ENCODE measurements at places on chromosomes 2 and 18.

- DNase-seq = no peak
Observed at GRCh38 chr2:113240150-113240914, 38.4 kb downstream of the PAX8 start.

GRCh38 chr2:206001912-206002311 lies 84.1 kb downstream of the INO80D start:
- DNase-seq = no peak

DNA sequence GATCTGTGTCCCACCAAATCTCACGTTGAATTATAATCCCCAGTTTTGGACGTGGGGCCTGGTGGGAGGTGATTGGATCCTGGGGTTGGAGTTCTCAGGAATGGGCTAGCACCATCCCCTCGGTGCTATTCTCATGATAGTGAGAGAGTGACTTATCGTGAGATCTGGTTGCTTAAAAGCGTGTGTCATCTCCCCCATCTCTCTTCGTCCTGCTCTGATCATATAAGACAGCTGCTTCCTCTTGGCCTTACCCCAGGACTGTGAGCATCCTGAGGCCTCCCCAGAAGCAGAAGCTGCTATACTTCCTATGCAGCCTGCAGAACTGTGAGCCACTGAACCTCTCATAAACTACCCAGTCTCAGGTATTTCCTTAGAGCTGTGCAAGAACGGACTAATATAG lies 163.7 kb upstream of the NDUFV2 start:
- no peak for DNase-seq

DNA sequence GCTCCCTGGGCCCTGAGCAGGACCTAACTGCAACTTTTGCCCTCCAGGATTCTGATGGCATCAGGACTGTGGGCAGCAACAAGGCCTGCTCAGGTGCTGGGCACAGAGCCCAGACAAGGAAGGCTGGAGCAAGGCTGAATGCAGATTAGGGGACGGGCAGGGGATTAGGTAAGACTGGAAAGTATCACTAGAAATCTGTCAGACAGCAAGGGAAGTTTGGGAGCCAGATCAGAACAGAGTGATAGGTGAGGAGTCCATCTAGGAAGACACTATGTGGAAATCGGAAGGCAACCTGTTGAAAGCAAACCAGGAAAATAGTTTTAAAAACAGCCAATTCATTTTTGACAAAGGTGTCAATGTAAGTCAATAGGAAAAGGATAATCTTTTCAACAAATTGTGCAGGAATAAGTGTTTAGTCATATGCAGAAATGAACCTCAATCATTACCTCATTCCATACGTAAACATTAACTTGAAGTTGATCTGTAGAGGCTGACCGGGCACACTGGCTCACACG lies 56.4 kb upstream of the STPG4 start:
- DNase-seq = no peak

DNA sequence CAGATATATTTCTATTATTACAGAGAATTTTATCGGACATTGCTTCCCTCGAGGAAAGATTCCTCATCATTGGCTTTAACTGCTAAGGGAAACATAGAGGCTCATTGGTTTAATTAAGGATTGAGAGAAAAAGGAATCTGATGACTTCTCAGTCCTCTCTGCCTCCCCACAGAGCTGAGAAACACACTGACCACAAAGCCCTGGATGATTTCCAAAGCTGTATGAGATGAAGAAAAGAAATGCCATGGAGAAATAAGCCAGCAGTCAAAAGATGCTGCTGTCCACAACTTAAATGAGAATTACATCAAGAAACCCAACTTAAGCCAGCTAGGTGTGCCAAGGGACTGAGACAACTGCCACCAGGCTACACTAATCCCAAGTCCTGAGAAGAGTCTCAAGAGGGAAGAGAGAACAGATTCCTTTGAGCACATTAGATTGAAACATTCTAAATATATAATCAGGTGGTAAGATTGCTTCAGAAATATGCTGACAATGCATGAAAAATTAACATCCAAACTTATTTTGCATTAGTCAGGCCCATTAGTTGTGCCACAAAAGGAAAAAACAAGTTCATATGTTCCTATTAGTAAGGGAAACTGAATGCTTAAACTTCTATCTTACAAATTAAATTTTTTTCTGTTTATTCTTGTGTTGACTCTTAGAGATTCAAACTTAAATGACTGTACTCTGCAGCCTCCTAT lies 308.1 kb upstream of the CYRIA start:
- DNase-seq = no peak

- no peak for DNase-seq
Observed at GRCh38 chr2:3132466-3132865, 245.2 kb downstream of the EIPR1 start.

DNA sequence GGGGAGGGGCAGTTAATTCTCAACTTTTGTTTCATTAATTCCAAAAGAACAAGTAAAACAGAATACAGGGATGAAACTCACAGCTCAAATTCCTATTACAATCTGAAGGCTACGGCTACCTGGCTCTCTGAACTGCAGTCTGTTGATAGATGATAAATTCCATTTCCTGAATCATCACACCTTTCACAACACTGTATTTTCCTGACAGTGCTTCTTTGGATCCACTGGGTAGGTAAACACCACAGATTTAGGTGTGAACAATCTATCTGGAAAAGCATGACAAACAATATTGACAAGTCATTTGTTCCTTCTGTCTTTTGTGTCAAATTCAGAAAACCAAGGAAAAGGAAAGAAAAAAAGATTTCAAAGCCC lies 843.2 kb downstream of the LRRTM4 start:
- DNase-seq = no peak

- DNase-seq = peak; percentile 83
Observed at GRCh38 chr18:36187193-36187825, at the start of gene MOCOS. MOCOS (plus strand) TSS chr18:36187497; CDS start chr18:36187540, 43 bp downstream.

DNA sequence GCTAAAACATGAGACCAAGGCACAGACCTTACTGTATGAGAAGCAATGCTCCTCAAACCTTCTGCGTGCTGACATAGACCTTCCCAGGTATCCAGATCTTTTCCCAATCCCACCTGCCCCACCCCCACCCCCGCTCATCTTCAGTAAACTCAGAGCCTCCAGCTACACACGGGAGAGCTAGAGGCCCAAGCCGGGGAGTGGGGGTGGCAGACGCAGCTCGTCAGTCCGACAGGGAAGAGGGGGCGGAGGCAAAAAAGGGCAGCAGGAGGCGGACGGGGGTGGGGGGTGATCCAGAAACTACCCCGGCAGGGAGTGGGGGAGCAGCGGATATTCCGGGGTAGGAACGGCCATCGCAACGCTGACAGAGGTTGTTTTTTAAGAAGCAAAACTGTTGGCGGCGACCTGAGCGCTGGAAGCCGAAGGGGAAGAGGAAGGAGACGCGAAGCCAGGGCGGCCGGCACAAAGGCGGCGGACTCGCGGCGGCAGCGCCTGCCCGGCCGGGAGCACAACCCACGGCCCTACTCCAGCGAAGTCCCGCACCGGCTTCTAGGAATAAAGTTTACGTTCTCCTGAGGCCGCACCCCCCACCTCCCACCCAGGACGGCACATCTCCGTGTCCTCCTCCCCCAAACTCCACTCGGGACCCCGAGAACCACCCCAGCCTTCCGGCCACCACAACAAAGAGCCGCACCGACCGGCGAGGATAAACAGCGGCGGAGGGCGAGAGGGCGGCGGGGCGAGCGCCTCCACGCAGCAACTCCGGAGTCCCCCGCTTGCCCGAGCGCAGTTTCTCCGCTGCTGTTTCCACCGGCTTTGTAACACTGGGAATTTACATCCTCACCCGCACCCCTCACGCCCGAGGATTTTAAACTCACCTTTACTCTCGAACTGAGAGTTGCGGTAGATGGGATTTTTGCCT lies 722 bp downstream of the BAZ2B start:
- peak; percentile 74 for DNase-seq

DNA sequence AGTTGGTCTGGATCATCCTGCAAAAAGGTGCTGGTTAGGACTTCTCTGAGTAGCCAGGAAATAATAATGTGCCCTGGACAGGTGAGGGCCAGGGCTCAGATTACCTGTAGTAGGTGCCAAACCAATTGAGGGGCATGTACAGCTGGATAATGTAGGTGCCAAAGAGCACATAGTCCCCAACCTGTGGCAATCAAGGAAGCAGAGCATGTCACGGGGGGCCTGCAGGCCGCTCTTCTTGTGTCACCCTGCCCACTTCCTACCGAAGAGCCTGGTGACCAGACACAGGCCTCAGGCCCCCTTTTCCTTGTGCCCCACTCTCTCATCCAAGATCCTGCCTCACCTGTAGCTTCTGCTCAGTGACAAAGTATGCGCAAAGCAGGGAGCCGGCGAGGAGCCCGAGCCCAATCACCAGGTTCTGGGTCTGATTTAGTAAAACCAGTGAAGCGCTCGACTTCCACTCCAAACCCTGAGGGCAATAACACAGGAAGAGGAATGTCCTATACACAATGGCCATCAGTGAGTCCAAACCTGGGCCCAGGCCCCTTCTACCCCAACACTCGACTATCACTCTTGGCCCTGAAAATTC lies 5.2 kb downstream of the ABCB6 start:
- no peak for DNase-seq

GRCh38 chr18:79405781-79406575 lies 10.2 kb downstream of the NFATC1 start:
- DNase-seq = peak; percentile 90

DNA sequence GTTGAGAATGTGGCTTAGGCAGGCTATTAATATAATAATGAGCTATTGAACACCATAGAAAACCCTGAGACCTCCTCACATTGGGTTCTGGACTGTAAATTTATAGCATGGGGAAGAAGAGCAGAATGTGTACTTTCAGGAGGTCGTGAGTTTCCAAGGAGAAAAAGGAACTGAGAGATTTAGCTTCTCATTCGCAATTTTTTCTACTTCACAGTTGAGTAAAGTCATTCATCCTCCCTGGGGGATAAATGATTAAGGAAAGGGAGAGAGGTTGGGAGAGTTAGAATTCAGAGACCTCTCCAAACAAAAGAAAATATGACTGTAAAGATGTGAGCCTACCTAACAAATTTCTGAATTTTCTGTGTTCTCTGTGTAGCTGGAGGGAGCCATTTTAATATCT lies 205.8 kb upstream of the CYRIA start:
- DNase-seq = no peak

GRCh38 chr18:13811993-13812392 lies 12.0 kb upstream of the MC5R start:
- DNase-seq = no peak

DNA sequence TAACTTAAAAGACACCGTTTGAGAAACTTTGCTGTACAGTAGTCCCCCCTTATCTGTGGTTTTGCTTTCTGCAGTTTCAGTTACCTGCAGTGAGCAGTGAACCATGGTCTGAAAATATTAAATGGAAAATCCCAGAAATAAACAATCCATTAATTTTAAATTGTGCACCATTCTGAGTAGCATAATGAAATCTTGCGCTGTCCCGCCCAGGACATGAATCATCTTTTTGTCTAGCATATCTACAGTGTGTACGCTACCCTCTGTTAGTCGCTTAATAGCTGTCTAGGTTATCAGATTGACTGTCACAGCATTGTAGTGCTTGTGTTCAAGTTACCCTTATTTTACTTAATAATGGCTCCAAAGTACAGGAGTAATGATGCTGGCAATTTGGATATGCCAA lies 6.1 kb downstream of the ARPC2 start:
- DNase-seq = no peak

- no peak for DNase-seq
Observed at GRCh38 chr2:199163613-199164458, 293.9 kb downstream of the SATB2 start.

GRCh38 chr2:5889519-5889918 lies 197.3 kb downstream of the SOX11 start:
- DNase-seq = no peak

- DNase-seq = no peak
Observed at GRCh38 chr2:17879913-17880274, 1.4 kb downstream of the KCNS3 start.

DNA sequence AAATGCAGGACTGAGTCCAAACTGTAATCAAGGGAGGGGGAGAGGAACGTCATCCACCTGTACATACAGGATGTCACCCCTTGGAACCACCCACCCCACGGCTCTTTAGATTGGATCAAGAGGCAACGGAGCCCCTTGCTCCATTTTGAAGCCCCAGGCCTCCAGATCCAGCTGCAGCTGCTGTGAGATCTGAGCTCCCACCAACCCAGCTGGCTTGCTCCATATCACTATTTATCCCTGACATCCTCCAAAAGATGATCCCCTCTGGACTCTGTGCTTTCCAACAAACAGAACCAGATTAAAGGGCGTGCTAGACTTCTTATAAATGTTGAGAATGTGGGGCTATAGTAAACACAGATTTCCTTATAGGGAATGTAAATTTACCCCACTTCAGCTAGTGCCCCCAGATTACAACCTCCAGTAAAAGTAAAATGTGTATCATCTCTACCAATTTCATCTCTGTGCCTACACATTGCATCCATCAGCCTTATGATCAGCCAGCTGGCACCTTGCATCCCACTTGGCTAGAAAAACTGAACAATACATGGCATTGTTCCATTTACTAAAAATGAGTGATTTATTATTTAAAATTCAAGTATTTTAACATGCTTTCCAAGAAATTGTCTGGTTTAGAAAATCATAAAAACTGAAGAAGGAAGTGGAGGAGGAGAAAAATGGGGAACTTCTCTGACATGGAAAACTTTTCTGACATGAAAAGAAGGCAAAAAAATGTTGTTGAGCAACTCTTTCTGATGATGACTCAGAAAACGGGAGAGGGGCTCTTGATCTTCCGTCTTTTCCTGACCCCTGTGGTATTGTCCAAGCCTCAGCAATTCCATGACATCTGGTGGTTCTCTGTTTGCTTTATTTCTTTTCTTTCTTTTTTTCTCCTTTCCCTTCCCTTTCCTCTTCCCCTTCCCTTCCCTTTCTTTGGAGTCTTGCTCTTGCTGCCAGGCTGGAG lies 262.6 kb upstream of the THUMPD2 start:
- DNase-seq = no peak

- DNase-seq = no peak
Observed at GRCh38 chr18:24270937-24271380, 126.7 kb downstream of the OSBPL1A start.

- DNase-seq = no peak
Observed at GRCh38 chr18:24209558-24209957, 70.7 kb downstream of the CABYR start.

DNA sequence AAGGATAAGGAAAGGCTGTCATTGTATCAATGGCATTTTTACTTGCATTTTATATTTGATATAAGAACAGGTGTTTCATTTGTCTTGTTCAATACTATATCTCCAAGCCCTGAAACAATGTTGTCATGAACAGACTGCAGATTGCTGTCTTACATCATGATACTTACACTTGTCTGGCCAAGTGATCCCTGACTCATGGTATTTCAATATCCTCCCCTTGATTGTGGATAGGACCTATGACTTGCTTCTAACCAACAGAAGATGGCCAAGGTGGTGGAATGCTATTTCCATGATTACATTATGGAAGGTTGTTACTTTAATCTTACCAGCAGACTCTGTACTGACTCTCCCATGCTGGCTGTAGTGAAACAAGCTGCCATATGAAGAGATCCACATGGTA lies 471.1 kb downstream of the CCDC85A start:
- DNase-seq = no peak

Measured in GM10248 (cell line).